ENCODE measurements at places on chromosomes 13 and 19.
A peak's percentile ranks its signal among the peaks of the same experiment; 100 is the strongest.

DNA sequence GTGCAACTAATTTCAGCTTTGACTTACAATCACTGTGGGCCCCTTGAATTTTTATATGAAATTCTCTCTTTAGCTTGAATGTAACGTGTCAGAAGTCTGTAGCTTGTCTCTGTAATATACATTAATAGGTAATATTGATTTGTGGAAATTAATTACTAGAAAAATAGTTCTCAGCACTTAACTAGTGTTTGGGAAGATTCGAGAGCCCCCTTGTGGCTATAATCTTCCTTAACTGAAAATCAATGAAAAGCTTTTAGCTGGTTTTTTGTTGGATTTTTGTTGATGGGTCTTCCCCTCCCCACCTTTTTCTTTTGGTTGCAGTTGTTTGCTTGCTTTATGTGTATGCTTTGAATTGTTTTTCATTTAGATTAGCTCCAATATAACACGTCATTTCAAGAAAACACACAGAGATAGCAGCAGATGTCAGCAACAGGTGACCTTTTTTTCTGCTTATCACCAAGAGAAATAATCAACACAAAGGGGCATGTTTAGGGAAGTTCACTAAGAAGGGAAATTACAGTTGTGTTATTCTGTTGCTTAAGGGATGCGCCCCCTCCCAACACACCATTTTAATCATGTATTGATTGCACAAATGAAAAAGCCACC, 176.8 kb downstream of the OXGR1 start:
- DNase-seq: peak; percentile 12

DNA sequence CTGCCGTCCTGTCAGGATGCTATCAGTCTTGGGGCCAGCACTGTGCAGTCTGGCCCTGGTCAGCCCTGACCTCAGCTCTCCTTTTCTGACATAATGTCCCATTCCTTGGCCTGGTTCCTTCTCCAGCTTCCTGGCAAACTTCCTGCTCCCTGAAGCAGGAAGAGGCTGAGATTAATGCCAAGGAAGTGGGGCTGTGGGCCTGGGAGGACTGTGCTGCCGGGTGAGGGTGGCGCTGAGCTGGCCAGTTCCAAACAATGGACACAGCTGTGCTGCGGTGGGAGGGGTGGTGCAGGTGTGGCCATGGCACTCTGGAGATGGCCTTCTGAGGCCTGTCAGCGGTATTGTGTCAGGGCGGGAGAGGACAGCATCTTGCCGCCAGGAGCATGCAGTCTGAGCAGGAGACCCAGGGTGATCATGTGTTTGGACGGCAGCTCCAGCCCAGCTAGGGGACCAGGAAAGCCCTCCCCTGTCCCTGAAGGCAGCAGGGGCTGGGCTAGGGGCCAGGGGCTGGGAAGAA, 30.9 kb downstream of the TUBA3C start:
- DNase-seq: no peak

- no peak for DNase-seq
Observed at GRCh38 chr13:113630804-113631203, 27.2 kb downstream of the ATP4B start.

DNA sequence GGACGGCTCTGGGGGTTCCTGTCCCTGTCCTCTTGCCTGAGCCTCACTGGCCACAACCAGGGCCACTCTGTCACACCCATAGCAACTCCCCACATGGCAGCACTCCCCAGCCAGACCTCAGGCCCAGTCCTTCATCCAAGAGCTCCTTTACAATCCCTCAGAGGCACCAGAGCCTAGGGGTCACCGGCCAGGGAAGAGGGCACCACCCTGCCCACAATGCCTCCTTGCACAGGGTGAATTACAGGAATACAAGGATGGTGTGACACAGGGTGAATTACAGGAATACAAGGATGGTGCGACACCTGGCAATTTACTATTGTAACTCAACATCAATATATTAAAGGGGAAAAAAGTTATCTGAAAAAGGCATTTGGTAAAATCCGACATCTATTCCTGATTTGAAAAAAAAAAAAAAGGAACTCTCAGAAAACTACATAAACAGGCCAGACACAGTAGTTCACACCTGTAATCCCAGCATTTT, 16.5 kb downstream of the MIER2 start:
- no peak for DNase-seq

DNA sequence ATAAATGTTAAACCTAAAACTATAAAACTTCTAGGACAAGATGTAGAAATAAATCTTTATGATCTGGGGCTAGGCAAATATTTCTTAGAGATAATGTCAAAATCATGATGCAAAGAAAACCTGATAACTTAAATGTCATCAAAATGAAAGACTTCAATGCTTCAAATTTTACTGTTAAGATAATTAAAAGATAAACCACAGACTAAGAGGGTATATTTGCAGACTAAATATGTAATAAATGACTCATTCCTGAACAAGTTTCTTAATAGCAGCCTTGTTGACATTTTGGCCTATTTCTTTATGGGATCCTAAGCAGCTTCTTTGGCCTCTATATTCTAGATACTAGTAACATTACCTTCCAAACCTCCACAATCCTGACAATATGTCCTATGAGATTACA, 2878.3 kb upstream of the PCDH20 start:
- DNase-seq: no peak

DNA sequence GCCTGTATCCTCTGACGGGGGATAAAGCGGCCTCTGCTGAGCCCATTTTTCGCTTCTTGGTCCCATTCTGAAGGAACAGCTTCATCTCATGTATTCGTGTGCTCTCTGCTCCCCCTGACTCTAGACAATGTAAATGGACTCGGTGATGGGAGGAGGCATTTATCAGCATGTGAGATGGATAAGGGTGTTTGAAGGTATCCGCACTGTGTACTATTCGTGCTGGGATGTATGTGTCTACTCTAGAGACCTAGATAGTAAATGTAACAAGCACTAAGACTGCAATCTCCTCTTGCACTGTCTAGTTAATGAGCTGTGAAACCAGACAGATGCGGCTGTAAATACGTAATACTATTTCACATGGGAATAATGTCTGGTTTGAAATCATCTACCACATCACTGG, 134.6 kb upstream of the ARGLU1 start:
- no peak for DNase-seq

GRCh38 chr13:76798037-76798436, 88.2 kb downstream of the KCTD12 start:
- DNase-seq: no peak

DNA sequence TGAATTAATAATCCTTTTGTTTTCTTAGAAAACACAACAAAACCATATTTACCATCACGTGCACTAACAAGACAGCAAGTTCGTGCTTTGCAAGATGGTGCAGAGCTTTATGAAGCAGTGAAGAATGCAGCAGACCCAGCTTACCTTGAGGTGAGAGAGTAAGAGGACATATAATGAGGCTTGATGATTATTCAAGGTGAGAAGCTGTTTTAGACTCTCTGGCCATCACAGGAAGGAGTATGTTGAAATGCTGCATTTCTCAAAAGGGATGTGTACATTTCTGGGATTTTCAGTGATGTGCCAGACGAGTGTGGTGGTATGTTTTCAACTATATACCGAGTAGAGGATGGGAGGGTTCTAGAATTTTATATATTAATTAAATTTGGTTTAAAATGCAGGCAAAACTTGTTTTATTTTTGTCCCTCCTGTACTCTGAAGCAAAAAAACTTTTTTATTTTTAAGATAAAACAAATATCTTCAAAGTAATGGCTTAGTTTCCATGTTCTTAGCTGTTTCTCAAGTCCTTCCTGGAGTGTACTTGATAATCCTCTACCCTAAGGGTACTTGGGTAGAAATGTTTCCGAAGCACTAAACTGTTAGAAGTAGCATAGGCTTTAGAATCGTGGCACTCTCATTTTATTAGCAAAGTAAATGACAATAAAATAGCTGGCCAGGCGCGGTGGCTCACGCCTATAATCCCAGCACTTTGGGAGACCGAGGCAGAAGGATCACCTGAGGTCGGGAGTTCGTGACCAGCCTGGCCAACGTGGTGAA, 51.1 kb downstream of the N4BP2L1 start:
- DNase-seq: no peak

DNA sequence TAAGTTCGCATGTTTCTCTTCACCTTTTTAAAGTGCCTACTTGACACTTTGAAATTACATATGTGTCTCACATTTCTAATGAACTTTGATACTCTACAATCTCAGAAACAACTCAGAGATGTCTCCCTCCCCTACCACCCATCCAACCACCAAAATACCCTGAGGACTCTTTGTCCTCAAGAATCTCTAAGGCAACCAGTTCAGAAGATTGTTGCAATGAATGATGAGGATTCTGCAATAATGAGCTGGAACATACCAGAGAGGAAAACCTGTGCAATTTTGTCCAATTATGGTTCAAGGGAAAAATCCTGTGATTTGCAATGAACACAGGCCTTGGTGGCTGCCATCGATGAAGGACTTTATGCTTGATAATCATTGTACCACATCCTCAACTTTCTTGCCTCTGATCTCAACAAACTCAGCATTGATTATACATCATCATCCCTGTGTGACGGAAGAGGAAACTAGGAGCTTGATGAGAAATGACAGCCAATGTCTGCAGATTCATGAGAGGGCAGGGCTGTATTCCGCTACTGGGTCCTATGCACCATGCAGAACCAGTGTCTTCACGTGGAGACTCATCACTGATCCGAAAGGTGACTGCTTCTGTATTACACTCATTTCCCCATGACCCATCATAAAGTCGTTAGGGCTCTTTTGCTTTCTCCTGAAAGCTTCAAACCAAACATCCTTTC, 1.1 kb downstream of the FPR1 start:
- peak; percentile 43 for DNase-seq

DNA sequence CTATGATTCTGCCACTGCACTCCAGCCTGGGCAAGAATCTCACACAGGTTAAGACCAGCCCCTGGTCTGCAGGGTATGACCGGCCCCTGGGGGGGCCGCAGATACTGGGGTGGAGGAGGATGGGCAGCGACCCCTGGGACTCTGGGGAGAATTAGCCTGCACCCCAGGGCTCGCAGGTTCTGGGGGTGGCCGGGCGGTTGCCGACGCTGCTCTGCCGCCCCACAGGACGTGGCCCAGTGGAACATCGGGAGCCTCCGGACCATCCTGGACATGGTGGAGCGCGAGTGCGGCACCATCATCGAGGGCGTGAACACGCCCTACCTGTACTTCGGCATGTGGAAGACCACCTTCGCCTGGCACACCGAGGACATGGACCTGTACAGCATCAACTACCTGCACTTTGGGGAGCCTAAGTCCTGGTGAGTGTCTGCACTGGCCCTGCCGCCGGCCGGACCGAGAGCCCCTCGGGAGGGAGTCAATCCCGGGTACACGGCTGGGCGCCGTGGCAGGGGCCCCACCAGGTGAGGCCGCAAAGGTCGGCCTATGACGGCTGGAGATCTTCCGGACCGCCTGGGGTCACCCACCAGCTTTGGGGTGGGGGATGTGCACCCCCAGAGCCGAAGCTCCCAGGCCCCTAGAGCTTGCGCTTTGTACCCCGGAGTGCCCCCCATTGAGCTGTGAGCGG, 78.5 kb downstream of the KDM4B start:
- no peak for DNase-seq

DNA sequence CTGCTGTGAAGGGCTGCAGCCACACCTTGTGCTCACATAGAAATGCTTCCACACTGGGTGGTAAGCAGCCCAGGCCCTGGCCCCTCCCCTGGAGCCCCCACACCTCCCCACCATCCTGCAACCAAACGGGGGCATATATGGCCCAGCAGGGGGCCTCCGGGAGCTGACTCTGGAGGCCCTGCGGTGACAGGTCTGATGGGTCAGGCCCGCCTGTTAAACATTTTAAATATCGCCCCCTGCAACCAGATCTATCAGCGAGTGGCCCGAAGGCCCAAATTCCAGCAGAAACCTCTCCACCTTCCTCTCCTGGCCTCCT, 48.0 kb upstream of the KATNAL1 start:
- no peak for DNase-seq

GRCh38 chr13:73340069-73340468, 281.3 kb downstream of the KLF5 start:
- no peak for DNase-seq

GRCh38 chr13:66888698-66889097, 341.4 kb downstream of the PCDH9 start:
- DNase-seq: peak; percentile 2

GRCh38 chr13:78709028-78709427, 50.1 kb upstream of the OBI1 start:
- no peak for DNase-seq

- no peak for DNase-seq
Observed at GRCh38 chr19:13795595-13796300, 505 bp downstream of the ZSWIM4 start.

DNA sequence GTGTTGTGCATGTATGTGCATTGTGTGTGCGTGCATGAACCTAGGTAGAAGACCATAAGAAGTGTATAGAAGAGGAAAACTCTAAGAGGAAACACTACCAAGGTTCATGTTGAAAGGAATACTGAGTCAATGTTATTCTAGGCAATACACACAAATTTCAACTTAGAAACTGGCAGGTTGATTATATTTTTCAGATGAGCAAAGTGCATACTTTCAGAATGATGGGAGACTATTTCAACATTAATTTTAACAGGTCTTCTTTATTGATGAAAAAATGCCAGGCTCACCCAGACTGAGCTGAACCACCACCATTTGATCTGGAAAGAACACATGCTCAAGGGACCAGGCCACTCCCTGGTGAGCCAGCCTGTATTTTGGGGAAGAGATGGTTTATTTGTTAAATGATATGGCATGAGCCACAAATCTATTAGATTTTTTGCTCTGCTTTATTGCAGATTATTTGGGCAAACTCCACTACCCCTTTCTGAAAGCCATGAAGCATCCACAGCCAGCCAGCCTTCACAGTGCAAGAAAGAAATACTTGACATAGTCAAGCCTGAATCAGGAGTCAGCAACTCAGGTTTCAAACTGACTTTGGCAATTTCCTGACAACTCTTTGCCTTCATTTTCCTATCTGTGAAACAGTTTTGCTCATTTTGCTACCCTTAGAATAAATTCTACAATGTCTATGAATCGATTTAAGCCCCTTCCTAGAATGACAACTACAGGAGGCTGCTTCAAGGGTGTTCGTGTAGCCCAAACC, 368.9 kb downstream of the COG6 start:
- DNase-seq: peak; percentile 44

DNA sequence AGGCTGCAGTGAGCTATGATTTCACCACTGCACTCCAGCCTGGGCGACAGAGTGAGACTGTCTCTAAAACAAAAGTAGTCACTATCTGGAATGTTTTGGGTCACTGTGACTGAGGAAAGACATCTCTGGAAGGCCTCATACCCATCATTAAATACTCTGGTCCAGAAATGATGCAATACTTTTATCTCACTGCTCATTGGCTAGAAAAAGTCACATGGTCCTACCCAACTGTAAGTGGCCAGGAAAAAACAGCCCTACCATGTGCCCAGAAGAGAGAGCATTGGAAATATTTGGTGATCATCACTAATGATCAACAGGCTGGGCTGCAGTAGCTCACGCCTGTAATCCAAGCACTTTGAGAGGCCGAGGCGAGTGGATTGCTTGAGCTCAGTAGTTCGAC, 29.8 kb downstream of the PNPLA6 start:
- DNase-seq: no peak

- no peak for DNase-seq
Observed at GRCh38 chr19:36409841-36410240, 8.6 kb downstream of the ZFP82 start.

DNA sequence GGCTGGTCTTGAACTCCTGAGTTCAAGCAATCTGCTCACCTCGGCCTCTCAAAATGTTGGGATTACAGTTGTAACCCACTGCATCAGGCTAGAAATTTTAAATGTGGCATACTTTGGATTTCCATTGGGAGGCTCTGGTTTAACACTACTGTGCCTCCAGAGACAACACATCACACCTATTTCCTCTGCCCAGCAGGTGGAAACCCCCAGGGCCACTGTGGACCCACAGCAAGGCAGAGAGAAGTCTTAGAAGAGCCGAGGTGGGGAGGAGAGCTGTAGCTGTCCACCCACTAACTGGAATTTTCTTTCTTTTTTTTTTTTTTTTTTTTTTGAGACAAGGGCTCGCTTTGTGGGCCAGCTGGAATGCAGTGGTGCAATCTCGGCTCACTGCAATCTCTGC, 39.4 kb downstream of the IER2 start:
- no peak for DNase-seq

Measured in fibroblast of gingiva (primary cell).